ENCODE measurements at places on chromosomes 7 and 10. TPM values are rescaled to one million over a fixed set of nuclear protein-coding genes. Genes with fewer than 3 reads are reported as not detected.

PON1 gene
- 0.33 TPM for polyA plus RNA-seq

ANKIB1 gene
- polyA plus RNA-seq, result 58.9 TPM

CYP51A1 gene
- polyA plus RNA-seq, result 77.7 TPM

CPA2 gene
- 0.60 TPM for polyA plus RNA-seq

DNA sequence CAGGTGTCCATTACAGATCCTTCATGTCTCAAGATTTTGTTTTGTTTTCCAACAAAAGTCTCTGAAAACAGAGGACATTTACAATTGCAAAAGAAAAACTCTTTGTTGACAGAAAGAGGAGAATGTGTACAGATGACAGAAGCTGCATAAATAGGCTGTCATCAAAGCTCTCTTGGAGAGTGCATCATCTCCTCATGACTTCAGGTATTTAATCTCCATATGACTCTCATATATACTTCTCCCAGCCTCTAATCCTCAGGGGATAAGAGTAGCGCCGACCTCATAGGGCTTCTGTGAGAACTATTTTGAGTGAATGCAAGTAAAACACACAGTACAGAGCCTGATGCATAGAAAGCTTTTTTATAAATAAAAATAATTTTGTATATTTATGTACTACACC, 48.1 kb upstream of the SEPTIN7 start:
- no peak for DNase-seq

GRCh38 chr7:72435366-72435765, 23.2 kb upstream of the CALN1 start:
- DNase-seq, result peak; percentile 20

GRCh38 chr10:124078714-124079113, 14.7 kb downstream of the CHST15 start:
- DNase-seq, result no peak

DNA sequence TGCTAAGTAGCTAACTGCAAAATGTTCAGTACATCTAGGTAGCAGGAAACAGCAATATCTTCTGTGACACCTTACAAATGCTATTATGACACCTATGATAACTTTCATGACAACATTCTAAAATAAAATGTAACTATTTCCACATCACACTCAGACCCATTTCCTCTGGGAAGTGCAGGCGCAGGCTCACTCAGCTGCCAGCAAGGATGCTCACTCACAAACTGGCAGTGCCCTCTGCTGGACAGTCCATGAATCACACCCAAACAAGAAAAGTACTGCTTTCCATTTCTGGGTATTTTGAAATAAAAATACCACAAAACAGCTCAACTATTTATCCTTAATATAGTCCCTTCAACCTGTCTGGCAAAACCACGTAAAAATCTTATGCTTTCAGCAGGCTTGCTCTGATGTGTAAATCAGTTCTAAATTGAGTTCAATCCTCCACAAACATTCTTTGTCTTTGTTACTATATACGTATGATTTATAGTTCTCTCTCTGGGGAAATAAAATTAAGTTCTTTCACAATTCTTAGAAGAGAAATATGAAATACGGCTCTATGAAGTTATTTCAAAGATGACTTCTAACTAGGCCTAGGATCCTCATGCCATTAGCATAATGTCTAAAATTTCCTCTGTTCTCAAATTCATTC, 176.6 kb downstream of the PARD3 start:
- peak; percentile 81 for DNase-seq

GRCh38 chr7:35536396-35536826, 158.5 kb downstream of the HERPUD2 start:
- DNase-seq, result no peak

GRCh38 chr7:139753693-139754111, 24.1 kb downstream of the HIPK2 start:
- DNase-seq, result no peak

DNA sequence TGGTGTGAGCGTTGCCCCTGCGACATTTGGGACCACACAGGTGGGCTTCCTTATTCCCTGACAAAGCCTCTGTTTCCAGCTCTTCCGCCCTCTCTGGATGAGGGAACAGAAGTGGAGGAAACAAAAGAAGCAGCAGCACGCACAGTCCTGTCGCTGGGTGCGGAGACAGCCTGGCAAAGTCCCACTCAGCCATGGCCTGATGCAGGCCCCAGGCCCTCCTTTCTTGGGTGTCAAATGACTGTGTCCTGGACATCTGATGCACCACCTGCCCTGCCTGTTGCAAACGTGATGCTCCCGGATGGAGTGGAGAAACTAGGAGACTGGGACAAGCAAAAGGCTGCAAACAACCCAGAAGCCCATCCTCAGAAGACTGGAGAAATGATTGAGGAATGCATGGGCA, 20.7 kb downstream of the ZMIZ2 start:
- DNase-seq, result no peak

DNA sequence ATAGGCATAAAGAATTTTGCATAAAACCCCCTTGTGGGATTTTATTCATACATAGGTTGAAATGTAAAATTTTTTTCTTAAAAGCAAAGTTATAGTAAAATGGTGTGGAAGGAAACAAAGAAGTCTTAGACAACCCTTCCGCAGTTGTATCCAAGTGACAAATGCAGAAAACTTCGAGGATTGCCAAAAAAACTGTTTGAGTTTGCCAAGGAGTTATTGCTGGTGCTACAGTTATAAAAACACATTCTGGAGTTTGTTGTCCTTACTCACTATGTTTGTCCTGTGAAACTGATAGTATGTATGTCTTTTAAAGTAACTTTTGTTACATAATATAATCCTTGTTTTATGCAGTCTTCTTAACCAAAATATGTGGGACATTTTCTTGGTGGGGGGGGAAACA, 120.3 kb downstream of the FOXP2 start:
- DNase-seq, result no peak

GRCh38 chr7:39892361-39892760, 57.7 kb upstream of the CDK13 start:
- DNase-seq, result no peak

DNA sequence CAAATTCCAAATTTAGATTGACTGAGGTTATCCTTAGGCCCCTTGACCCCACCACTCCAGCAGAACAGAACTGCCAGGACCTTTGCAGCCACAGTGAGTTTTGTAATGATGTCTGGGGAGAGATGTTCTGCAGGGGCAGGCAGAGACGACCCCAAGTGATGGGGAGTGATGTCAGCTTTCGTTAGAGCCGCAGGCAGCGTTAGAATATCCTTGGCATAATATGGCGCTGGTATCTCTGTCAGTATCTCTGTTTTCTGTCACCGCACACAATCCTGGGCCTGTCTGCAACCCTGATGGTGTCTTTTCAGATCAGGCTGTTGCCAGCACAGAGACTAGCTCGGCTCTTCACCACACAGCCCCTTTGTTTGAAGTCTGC, 1083.6 kb downstream of the KCNMA1 start:
- no peak for DNase-seq

GRCh38 chr10:125076121-125076825, 84.1 kb downstream of the CTBP2 start:
- no peak for DNase-seq

GRCh38 chr7:2757361-2757903, 69.4 kb downstream of the AMZ1 start:
- no peak for DNase-seq

GRCh38 chr7:123649964-123650363, 5.7 kb upstream of the LMOD2 start:
- no peak for DNase-seq

All from left kidney (tissue), 8 donors.